ENCODE measurements at places on chromosomes 13 and 19. TPM values are rescaled to one million over a fixed set of nuclear protein-coding genes. Genes with fewer than 3 reads are reported as not detected.

ACER1 gene
- not detected for total RNA-seq

ITGBL1 gene
- total RNA-seq, result not detected

ZNF585A gene
- 15.5 TPM for total RNA-seq

AP3D1 gene
- 125 TPM for total RNA-seq

PBX4 gene
- 6.7 TPM for total RNA-seq

ETFB gene
- total RNA-seq, result 203 TPM

DNASE2 gene
- total RNA-seq, result 25.8 TPM

PALM3 gene
- total RNA-seq, result 0.30 TPM
